ENCODE measurements at places on chromosomes 5 and 9. TPM values are rescaled to one million over a fixed set of nuclear protein-coding genes. Genes with fewer than 3 reads are reported as not detected.

The RFESD gene
- total RNA-seq = 0.98 TPM

The TAS2R1 gene
- not detected for total RNA-seq

The GCNT4 gene
- total RNA-seq = 0.74 TPM

The SPATA31A3 gene
- total RNA-seq = not detected

The ECSCR gene
- total RNA-seq = 3.4 TPM

The PAPPA gene
- under 0.01 TPM for total RNA-seq

The PCDHGB6 gene
- total RNA-seq = 12.5 TPM

The PTGDS gene
- 103 TPM for total RNA-seq

The FAM221B gene
- not detected for total RNA-seq

The OR1J2 gene
- not detected for total RNA-seq

The SCGB3A2 gene
- total RNA-seq = not detected

The CSF1R gene
- total RNA-seq = 6.4 TPM

The SLC38A9 gene
- total RNA-seq = 49.4 TPM

The GADD45G gene
- 5.9 TPM for total RNA-seq

The SPAG8 gene
- total RNA-seq = 2.0 TPM

The MAST4 gene
- total RNA-seq = 17.7 TPM

The PLAC8L1 gene
- 0.25 TPM for total RNA-seq

The HTR1A gene
- 8.4 TPM for total RNA-seq

The TRIM7 gene
- total RNA-seq = 1.7 TPM

The ADCY2 gene
- total RNA-seq = 30.2 TPM

The GPBP1 gene
- 118 TPM for total RNA-seq

The SLC1A3 gene
- 188 TPM for total RNA-seq

The CYLC2 gene
- not detected for total RNA-seq

The ARSK gene
- 9.3 TPM for total RNA-seq

The CTSL gene
- 27.3 TPM for total RNA-seq

The FAXDC2 gene
- total RNA-seq = 5.4 TPM

The ADAMTSL1 gene
- 15.7 TPM for total RNA-seq

The VCAN gene
- 208 TPM for total RNA-seq

The PAEP gene
- not detected for total RNA-seq

The PCDHGA12 gene
- 7.9 TPM for total RNA-seq

The BTNL3 gene
- not detected for total RNA-seq

The GCNT1 gene
- total RNA-seq = 5.9 TPM

The IL7R gene
- total RNA-seq = 0.98 TPM

The TMEM252 gene
- not detected for total RNA-seq

The C5orf34 gene
- 2.5 TPM for total RNA-seq

The GNAQ gene
- 151 TPM for total RNA-seq

The HTR4 gene
- total RNA-seq = 0.49 TPM

The PLCXD3 gene
- total RNA-seq = 7.6 TPM

The STING1 gene
- 3.2 TPM for total RNA-seq

The PCDHGA7 gene
- total RNA-seq = 8.1 TPM

The OR1N1 gene
- not detected for total RNA-seq

The ADGRD2 gene
- 0.25 TPM for total RNA-seq

The TAF11L10 gene
- total RNA-seq = not detected

The ECM2 gene
- total RNA-seq = 5.2 TPM

The WDR38 gene
- 0.25 TPM for total RNA-seq
